ENCODE measurements at places on chromosomes 7 and 10.

- no peak for DNase-seq
Measured at GRCh38 chr7:140223515-140224221, 46.9 kb upstream of the KDM7A start.

DNA sequence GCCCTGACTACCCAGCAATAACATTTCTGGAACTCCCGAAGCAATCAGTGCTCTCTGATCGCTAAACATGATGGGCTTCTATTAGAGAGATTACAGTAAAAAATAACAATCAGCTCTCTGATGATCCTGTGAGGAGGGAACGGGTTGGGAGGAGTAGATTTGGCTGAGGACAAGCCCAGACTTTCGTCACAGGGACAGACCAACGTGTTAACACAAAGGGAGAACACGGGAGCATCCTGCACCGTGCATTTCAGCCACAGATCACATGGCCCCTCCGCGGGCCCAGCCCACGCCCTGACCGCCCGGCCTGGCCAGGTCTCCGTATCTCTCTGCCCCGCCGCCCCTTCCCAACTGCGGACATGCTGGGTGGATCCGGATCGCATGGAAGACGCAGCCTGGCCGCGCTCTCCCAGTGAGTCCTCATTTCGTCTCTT is 95.0 kb upstream of the AGBL3 start:
- DNase-seq: no peak

DNA sequence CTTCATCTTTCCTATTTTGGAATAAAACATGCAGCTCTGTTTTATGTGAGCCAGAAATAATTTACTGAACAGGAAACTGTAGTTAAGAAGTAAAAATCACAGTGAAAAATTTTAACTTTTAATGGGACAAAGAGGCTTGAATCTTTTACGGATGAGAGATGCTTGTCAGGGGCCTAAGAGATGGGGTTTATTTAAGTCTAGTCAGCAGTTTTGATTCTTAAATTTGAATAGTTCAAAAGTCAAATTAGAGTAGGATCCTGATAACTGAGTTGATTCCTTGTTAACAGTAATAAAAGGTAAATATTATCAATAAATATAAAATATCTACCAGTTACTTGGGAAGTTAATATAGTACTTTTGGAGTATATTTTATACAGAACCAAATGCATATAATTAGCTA is 24.9 kb upstream of the CD36 start:
- DNase-seq: no peak

DNA sequence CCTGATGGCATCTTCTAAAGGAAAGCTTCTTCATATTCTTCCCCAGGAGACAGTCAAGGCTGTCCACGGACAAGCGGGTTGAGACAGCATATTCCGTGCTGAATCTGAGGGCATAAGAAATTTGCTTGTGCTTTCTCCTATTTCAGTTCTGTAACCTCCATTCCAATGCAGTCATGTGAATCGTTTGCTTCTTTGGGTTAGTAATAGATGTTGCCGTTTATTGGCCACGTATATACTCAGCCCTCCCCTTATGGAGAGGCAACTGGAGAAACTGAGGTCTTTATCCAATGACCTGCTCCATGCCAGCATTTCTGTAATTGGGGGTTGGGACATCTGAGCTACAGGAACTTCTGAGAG is 38.9 kb downstream of the LYZL1 start:
- no peak for DNase-seq

DNA sequence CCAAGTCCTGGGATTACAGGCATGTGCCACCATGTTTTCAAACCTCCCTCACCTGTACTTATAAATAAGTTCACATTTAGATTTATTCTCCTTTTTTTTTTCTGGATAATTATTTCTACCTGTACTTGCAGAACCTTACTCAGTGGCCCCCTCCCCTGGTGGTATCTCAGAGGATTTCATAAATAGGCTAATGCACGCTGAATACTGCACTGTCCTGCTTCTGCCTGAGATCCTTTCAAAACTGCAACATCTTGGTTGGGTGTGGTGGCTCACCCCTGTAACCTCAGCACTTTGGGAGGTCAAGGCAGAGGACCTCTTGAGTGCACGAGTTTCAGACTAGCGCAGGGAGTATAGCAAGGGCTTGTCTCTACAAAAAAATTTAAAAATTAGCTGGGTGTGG is 4.6 kb upstream of the BLVRA start:
- DNase-seq: no peak
